ENCODE measurements at places on chromosomes 3 and 15. TPM values are rescaled to one million over a fixed set of nuclear protein-coding genes. Genes with fewer than 3 reads are reported as not detected.

- no peak overlapping the region for H3K27ac ChIP-seq
- H3K4me3 ChIP-seq, result no peak overlapping the region
- no peak for DNase-seq
Measured at GRCh38 chr3:20424086-20424485, 238.1 kb upstream of the SGO1 start.

DNA sequence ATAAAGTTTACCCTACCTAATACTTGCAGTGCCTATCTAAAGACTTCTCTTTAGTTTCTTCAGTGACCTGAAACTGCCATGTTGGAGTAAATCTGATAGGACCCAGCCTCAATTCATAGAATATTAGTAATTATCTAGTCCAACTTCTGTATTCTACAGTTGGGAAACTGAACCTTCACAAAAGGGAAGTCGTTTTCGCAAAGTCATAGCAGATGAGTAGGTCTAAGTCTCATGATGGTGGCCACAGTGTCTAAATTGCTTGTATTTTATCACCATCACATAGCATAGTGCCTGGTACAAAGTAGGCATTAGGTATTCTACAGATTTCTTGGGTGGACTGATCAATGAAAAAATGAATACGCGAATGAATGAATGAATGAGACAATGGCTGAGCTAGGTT lies 8.4 kb downstream of the GMNC start:
- H3K4me3 ChIP-seq, result no peak overlapping the region
- DNase-seq, result no peak
- H3K27ac ChIP-seq, result no peak overlapping the region
- H3K36me3 ChIP-seq, result no peaks in the 10 kb centered on the region
- H3K27me3 ChIP-seq, result no peaks in the 10 kb centered on the region
- no peaks in the 10 kb centered on the region for H3K4me1 ChIP-seq

DNA sequence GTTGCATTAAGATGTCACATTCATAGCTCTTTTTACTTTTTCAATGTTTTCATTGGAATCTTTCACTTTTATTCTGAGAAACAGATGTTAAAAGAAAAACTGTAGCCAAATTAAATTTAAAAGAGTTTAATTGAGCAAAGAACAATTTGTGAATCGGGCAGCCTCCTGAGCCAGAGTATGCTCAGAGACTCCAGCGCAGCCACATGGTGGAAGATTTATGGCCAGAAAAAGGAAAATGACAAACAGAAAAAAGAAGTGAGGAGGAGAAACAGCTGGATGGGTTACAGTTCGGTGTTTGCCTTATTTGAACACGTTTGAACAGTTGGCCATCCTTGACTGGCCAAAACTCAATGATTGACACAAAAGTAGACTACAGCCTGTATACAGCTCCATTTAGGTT lies 33.8 kb upstream of the RAB11A start:
- no peaks in the 10 kb centered on the region for H3K27me3 ChIP-seq
- no peak overlapping the region for H3K4me3 ChIP-seq
- no peak for DNase-seq
- H3K4me1 ChIP-seq, result no peaks in the 10 kb centered on the region
- H3K36me3 ChIP-seq, result no peaks in the 10 kb centered on the region
- peak overlapping the region; percentile 91 for H3K27ac ChIP-seq

DNA sequence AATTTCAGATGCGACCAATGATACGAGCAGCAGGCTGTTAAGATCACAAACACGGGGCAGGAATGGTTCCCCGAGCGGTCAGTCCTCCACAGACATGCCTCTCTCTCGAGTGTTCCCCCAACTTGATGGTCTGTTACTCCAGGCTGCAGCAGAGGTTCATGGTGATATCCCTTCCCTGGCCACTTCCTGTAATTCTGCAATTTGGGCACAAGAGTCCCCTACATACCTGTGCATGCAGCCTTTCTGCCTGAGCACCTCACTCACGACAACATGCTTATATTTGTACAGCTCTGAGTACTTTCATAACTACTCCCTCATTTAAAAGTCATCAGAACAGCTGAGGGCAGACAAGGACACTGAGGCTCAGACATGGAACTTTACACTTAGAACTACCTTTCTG lies 408.1 kb upstream of the NR2F2 start:
- no peaks in the 10 kb centered on the region for H3K4me1 ChIP-seq
- no peak overlapping the region for H3K4me3 ChIP-seq
- H3K27ac ChIP-seq, result no peak overlapping the region
- H3K27me3 ChIP-seq, result no peaks in the 10 kb centered on the region

DNA sequence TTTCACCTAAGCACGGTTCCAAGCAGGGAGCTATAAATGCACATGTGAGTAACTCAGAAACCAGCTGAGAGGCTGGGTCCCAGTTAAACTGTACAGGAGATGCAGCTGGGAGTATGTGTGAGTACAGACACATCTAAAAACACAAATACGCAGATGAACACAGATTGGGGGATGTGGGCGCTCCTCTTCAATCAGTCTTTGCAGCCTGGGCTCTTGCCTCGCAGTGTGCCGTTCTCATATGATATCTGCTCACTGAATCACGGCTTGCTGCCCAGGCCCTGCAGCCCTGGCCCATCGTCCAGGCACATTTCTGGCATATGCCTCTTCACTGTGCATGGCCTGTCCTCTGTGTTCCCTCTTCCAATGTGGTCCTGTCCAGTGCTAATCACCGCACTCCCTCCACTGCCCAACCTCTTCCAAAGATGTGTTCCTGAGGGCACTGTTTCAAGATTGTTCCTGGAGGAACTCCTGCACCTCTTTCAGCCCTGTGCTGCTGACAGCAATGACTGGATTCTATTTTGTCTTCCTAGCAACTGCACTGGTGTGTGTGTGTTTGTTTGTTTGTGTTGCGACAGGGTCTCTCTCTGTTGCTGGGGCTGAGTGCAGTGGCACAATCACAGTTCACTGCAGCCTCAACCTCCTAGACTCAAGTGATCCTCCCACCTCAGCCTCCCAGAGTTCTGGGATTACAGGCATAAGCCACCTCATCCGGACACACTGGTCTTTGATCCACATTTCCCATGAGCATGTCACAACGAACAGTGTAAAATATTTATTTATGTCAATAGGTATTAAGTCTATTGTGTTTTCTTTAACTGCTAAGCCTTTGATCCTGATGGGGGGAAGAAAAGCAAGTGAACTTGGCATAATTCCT lies 17.0 kb downstream of the CA12 start:
- no peak overlapping the region for H3K27ac ChIP-seq
- no peaks in the 10 kb centered on the region for H3K4me1 ChIP-seq
- H3K36me3 ChIP-seq, result no peaks in the 10 kb centered on the region
- H3K27me3 ChIP-seq, result no peaks in the 10 kb centered on the region

DNA sequence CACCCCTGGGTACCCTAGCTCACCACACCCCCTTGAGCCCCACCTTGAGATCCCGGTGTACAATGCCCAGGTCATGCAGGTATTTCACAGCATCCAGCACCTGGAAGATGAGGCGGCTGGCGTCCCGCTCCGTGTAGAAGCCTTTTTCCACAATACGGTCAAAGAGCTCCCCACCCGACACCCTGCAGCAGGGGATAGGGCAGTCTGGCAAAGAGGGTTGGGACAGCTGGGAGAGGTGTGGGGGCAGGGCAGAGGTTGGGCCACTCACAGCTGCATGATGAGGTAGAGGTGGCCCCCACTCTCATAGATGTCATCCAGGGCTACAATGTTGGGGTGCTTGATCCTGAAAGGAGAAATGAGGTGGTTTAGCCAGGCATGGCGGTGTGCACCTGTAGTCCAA lies 6.9 kb downstream of the CAMK1 start:
- H3K27ac ChIP-seq, result no peak overlapping the region
- H3K36me3 ChIP-seq, result no peaks in the 10 kb centered on the region
- H3K27me3 ChIP-seq, result no peaks in the 10 kb centered on the region
- no peak overlapping the region for H3K4me3 ChIP-seq
- H3K4me1 ChIP-seq, result no peaks in the 10 kb centered on the region
- no peak for DNase-seq

- no peak overlapping the region for H3K27ac ChIP-seq
- DNase-seq, result no peak
- H3K4me3 ChIP-seq, result no peak overlapping the region
- H3K27me3 ChIP-seq, result no peaks in the 10 kb centered on the region
- no peaks in the 10 kb centered on the region for H3K36me3 ChIP-seq
- no peaks in the 10 kb centered on the region for H3K4me1 ChIP-seq
Measured at GRCh38 chr15:71939981-71940588, 129.7 kb downstream of the NR2E3 start.

GRCh38 chr3:64987726-64988125 lies 299.9 kb upstream of the ADAMTS9 start:
- H3K27me3 ChIP-seq, result no peaks in the 10 kb centered on the region
- no peak overlapping the region for H3K4me3 ChIP-seq
- no peaks in the 10 kb centered on the region for H3K4me1 ChIP-seq
- H3K36me3 ChIP-seq, result no peaks in the 10 kb centered on the region
- no peak for DNase-seq
- H3K27ac ChIP-seq, result no peak overlapping the region

GRCh38 chr3:171333784-171334464 lies 126.3 kb downstream of the TNIK start:
- no peak overlapping the region for H3K4me3 ChIP-seq
- DNase-seq, result no peak
- H3K36me3 ChIP-seq, result no peaks in the 10 kb centered on the region
- H3K27me3 ChIP-seq, result no peaks in the 10 kb centered on the region
- H3K4me1 ChIP-seq, result no peaks in the 10 kb centered on the region

DNA sequence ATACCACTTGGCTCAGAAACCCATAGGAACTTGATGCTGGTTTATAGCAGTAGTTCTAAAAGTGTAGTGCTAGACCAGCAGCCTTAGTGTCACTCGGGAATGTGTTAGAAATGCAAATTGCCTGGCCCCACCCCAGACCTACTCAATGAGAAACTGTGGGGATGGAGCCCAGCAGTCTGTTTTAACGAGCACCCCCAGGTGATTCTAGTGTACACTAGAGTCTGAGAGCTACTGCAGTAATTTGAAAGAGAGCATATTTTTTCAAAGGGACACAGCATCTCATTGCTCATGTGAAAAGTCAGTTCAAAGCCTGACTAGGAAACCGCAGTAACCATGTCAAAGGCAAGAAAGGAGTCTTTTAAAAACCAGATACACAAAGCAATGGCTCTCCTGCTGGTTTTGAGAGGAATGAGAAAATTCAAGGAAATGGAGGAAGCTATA lies 313.4 kb downstream of the SQOR start:
- no peaks in the 10 kb centered on the region for H3K4me1 ChIP-seq
- no peaks in the 10 kb centered on the region for H3K27me3 ChIP-seq
- H3K36me3 ChIP-seq, result no peaks in the 10 kb centered on the region
- no peak overlapping the region for H3K4me3 ChIP-seq
- no peak for DNase-seq

ADAMTS9 gene
- 19.4 TPM for total RNA-seq

TIMP4 gene
- total RNA-seq, result 46.9 TPM

CFAP100 gene
- not detected for total RNA-seq

CCDC13 gene
- 2.9 TPM for total RNA-seq

ANP32A gene
- 57.0 TPM for total RNA-seq

FSTL1 gene
- 355 TPM for total RNA-seq

Data from breast epithelium (tissue), 4 donors.